CD4-positive, alpha-beta T cell treated with Interleukin-6 at 100 ng/mL for 8 hours (primary cell): ENCODE measurements at places on chromosomes 4 and X.

- DNase-seq: no peak
Measured at GRCh38 chrX:19156186-19156585, 33.9 kb upstream of the ADGRG2 start.

DNA sequence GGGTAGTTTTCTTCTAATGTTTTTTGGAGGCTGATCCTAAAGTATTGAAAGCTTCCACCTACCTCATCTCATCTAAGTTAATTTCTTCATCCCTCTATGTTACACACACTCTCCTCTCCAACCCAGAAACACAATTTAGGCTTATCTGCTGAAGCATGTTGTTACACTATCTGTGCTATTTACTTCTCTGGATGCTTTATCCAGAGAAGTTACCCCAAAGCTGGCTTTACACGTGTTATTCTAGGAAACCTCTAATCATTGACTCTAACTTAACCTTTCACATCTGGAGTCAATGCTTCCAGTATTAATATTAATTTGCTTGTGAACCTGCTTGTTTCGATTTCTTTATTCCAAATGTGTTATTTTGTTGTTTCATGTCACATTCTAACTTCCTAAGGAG is 87.3 kb upstream of the NMU start:
- no peak for DNase-seq

GRCh38 chrX:105634180-105634579 is 188.2 kb upstream of the NRK start:
- no peak for DNase-seq

DNA sequence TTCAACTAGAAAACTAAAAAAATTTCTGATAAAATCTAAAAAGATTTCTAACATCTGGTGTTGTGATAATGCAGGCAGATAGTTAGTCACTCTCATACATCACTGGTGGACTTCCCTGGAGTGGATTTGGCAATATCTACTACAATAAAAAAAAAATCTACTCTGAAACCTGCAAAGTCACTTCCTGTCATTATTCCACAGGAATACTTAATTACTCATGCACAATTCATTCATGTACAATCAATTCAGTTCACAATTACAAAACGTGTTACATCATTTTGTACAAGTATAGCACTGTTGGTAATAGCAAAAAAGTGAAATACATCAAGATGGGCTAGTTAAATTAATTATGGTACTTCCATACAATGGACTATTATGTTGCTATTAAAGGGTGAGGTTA is 16.5 kb upstream of the RHOH start:
- DNase-seq: no peak

DNA sequence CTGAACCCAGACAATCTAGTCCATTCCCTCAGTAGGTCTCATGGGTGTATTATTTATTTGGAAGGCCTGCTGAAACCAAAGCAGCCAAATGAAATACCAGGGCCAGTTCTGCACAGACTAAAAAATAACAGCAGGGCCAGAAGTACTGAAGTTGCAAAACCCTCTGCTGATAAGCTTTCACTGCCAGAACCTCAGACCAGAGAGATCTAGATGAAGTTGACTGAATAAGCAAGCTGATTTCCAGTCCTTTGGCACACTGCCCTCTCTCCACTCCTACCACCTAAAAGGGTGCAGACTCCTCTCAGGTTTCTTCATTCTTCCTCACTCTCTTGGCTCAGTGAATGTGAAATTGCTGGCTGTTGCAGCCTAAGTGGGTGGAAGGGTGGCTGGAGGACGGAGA is 276.7 kb upstream of the KLF3 start:
- DNase-seq: no peak

GRCh38 chrX:114071412-114071811 is 512.5 kb upstream of the HTR2C start:
- no peak for DNase-seq

DNA sequence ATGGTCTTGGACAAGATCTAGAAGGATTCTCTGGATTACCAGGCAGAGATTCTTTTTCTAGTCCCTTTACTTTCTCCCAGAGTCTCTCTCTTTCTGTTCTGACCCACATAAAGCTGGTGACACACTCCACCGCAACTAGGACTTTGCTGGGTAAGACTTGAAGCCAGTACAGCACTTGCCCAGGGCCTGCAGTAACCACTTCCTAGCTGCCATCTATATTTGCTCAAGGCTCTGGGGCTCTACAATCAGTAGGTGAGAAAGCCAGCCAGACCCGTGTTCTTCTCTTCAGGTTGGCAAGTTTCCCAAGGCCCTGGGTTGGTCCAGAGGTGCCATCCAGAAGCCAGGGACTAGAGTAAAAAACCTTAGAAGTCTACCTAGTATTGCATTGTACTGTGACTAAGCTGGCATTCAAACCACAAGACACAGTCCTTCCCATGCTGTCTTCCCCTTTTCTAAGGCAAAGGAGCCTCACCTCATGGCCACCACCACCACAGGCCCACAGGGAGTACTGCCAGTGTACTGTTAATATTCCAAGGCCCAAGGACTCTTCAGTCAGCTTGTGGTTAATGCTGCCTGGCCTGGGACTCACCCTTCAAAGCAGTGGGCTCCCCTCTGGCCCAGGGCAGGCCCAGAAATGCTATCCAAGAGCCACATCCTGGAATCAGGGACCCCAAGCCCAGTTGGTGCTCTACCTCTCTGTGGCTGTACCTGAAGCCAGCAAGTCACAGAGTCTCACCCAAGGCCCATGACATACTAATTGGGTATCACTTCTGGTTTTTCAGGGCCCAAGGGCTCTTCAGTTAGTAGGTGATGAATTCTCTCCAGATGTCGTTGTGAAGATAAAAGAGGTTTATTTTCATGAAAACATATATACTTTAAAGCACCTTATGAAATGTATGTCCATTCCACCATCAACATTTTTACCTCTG is 54.7 kb downstream of the CD38 start:
- no peak for DNase-seq

- no peak for DNase-seq
Measured at GRCh38 chrX:70613295-70613694, 168.7 kb downstream of the DLG3 start.
